ENCODE measurements at places on chromosomes 1 and 21. TPM values are rescaled to one million over a fixed set of nuclear protein-coding genes. Genes with fewer than 3 reads are reported as not detected.
A peak's percentile ranks its signal among the peaks of the same experiment; 100 is the strongest.

BSND gene
- not detected for total RNA-seq

DNA sequence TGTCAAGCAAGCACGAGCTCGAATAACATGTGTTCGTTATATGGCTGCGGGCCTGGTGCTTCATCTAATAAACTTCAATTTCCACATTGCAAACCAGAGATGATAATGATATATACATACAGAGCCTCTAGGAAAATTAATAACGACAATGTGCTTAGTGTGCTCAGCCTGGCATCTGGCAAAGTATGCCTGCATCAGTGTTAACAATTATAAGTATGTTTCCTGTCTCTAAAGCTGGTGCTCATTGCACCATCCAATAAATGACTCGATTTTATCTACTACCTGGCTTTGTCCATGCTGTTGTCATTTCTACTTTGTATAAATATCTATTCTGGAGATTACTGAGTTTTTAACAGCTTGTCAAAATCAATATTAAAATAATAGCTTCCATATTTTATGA, 1402.6 kb downstream of the MRPL39 start:
- no peak for DNase-seq

CYP4A11 gene
- not detected for total RNA-seq

DNA sequence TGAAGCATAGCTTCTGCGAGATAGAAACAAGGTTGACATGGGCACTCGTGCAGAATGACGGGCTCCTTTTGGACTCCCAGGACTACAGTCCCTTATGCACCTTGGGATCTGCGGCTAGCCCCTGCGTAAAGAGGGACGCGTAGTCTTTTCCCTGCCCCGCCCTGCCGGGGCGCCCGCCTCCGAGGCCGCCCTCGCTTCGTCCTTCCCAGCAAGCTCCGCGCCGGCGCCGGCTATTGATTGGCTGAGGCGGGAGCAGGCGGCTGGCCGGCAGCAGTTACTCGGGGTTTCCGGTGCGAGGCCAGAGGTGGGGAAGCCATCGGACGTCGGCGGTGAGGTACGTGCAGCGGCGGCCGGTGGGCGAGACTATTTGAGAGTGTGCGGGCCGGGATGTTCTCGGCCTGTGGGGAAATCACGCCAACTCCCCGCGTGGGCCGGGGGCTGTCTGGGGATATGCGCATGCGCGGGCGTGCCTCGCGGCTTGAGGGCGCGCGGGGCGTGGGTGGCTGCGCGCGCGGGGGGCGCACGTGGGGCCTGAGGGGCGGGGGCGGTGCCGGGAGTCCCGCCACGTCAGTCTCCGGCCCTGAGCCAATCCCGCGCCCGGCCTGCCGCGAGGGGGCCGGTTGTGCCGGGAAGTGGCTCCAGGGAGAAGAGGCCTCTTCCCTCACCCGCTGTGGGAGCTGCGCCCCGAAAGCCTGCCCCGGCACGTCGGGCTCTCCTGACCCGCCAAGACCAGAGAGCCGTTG, at the start of gene TXLNA:
Gene TXLNA, plus strand, starts transcription at position 233 of the 743 bp plus-strand sequence. CDS start 671 bp downstream, outside the sequence.
- peak; percentile 97 for DNase-seq

DNA sequence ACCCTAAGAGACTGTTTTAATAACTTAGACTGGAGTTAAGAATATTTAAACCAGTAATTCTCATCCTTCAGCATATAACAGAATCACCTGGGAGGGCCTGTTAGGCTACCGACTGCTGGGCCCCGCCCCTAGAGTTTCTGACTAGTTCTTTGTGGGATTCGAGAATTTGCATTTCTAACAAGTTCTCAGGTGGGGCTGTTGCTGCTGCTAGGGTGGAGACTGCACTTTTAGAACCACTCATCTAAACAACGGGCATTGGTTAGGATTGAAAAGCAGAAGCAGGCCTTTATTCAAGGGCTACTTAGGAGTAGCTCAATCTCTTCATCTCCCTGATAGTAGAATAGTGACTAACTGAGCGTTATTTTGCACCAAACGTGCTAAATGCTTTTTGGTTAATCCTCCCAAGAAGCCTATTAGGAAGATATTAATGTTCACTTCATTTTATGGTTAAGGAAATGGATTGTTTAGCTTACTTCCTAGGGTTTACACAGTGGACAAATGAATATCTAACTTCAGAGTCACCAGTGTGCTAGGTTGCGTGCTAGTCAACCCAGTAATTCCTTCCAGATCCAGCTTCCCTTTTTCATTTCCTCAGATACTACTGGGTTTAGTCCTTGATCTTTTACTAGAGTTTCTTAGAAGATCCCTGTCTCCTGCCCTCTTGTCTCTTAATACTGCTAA, 31.1 kb upstream of the UAP1 start:
- no peak for DNase-seq

Data from SJCRH30 (cell line).